Muscle of leg (tissue), 16 donors: ENCODE measurements at places on chromosomes 7 and 10.

DNA sequence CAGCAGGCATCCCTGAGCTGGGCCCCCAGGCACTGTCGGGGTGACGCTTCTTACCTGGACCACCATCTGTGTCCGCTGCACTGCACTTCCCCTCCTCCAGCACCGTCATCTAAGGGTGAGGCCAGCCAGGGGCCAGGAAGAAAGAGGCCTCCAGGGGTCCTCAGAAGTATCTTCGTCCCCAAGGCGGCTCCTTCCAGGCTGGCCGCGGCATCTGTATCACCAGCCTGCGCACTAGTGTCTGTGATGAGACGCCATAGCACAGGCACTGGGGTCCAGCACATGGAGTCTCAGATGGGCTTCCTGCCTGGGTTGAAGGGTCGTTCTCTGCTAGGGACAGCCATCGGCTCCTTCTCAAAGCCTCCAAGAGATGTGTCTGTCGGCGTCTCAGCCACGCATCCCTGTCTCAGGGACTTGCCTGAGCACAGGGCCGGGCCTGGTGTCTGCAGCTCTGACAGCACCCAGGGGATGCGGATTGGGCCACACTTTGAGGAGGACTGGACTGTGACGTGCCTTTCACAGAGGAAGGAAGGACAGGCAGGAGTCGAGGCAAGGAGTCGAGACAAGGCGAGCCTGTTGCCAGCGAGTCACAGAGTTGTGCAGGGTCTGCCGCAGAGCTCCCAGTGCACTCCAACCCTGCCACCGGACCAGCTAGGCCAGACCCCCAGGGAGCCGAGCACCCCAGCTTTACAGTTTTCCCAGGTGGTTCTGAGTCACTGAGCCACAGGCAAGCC lies 101.5 kb upstream of the DIP2C start:
- DNase-seq: no peak

DNA sequence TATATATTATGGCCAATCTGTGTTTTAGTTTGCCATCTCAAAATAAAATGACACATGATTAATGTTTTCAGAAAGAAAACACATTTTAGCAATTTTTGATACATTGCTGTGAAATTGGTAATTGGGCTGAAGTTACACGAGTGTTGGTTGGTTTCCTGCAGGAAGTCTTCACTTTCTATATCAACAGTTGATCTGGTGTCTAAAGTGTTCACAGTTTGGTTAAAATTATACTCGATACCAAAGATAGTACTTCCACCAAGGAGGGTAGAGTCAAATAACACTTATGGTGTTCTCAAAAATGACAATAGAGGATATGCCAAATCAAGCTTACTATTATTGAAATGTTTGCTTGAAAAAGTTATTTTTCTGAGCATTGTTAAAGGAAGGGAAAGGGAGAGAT lies 120.3 kb upstream of the GLCCI1 start:
- DNase-seq: no peak

DNA sequence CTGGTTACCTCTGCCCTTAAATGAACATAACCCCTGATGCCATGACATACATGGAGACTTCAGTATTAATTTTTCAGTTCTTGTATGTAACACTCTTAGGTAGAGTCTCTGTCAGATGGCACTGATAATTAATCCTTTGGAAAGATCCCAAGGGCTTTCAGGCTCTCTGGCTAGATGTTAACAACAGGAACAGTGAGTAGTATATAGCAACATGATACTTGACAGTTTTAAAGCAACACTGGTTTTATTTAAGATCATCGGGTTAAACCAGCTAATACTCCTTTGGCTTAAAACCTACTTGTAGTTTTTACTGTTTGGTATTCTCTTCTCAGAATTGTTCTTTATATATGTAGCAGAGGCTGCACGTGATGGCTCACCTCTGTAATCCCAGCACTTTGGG lies 27.3 kb downstream of the AHCYL2 start:
- DNase-seq: no peak

DNA sequence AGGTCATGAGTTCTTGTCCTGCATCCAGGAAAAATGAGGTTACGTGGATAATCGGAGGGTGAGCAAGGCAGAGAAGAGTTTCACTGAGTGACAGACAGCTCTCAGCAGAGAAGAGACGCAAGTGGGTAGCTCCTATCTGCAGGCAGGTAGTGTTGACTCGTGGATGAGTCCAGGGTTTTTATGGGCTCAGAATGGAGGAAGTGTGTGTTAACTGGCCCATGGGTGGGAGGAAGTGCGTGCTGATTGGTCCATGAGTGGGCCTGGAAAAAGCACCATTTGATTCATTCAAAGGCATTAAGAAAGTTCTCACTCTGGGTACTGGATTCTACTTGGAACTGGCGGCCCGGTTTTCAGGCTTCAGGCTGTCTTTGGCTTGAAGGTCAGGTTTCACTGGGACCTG lies 4.8 kb upstream of the DMTF1 start:
- no peak for DNase-seq

- DNase-seq: no peak
Measured at GRCh38 chr7:155831807-155832524, 19.7 kb upstream of the SHH start.

DNA sequence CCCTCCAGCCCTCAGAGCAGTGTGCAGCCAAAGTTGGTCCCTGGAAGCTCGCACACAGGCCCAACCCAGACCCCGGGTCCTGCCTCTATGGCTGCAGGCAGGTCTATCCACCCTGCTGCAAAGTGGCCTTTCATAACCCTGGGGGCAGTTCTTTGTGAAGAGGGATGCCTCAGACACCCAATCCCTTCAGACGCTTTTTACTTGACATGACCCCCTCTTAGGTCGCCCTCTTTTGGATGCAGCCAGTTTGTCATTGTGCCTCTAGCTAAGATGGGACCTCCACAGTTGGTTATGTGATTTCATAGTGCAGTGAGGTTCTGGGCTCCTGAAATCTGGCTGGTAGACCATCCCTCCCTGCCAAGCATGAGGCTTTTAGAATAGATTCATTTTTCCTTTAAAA lies 27.3 kb downstream of the SMKR1 start:
- DNase-seq: no peak

DNA sequence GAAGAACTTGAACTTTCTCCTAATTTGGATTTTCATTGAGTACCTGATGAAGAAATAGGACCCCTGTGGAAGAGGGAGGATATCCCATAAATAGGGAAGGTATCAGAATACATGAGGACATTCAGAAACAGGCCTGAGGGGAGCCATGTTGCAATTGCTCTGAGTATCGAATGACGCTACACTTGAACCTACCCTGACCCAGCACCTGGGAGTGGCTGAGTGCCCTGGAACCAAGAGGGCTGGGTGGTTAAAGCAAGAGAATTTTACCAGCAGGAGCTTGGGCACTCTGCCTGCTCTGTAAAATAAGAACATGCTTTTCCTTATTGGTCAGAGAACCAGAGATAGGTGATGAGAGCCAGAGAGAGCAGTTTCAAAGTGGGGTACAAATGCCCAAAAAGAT lies 7.2 kb downstream of the NEUROD6 start:
- DNase-seq: no peak
